ENCODE measurements at places on chromosomes 1 and 21.

GRCh38 chr1:160622501-160623226 lies 24.2 kb downstream of the SLAMF1 start:
- no peak for ATAC-seq

DNA sequence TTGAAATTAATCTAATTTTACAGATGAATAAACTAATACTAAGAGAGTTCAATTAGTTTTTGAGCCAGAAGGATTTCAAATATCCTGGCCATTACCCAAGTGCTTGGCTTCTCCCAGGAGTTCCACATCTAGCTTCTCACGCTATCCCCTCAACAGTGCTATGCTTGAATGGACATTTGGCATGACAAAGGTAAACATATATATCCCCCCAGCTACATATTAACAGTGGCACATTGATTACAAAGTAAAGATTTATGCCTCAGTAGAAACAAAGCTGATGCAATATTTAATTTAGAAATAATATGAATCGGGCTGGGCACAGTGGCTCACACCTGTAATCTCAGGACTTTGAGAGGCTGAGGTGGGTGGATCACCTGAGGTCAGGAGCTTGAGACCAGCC lies 434.6 kb upstream of the PRMT6 start:
- ATAC-seq, result no peak

- no peak for ATAC-seq
Observed at GRCh38 chr1:94298861-94299260, 61.5 kb upstream of the ARHGAP29 start.

DNA sequence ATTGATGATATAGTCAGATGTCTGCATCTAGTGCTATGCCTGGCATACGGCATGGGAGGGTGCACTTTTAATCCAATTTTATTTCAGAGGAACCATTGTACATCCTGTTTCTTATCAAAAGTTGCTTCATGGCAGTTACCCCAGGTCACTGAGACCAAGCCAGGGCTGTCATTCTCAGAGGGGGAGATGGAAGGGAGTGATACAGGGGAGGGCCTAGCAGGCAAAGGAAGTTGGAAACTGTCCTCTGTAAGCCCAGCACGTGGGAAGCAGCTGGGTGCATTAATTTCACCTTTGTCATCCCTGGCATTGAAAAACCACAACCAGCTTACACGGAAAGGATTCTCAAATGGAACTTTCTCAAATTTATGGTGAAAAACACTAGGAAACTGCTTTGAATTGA lies 458.7 kb upstream of the ADAMTS5 start:
- no peak for ATAC-seq

GRCh38 chr1:160399544-160400222 lies 681 bp upstream of the VANGL2 start:
- no peak for ATAC-seq

- no peak for ATAC-seq
Observed at GRCh38 chr1:16151196-16151994, 4.5 kb downstream of the EPHA2 start.

DNA sequence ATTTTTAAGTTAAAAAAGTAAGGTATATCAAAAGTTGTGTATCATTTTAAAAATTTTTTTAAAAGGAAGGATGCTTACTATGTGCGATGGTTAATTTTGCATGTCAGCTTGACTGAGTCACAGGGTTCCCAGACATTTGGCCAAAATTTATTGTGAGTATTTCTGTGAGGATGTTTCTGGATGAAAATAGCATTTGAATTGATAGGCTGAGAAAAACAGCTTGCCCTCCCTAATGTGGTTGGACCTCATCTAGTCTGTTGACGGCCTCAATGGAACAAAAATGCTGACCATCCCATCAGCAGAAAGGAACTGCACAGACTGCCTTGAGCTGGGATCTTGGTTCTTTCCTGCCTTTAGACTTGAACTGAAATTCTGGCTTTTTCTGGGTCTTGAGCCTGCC lies 724.5 kb downstream of the NCAM2 start:
- ATAC-seq, result no peak

GRCh38 chr1:243179720-243180119 lies 75.4 kb downstream of the CEP170 start:
- peak; percentile 94 for ATAC-seq

DNA sequence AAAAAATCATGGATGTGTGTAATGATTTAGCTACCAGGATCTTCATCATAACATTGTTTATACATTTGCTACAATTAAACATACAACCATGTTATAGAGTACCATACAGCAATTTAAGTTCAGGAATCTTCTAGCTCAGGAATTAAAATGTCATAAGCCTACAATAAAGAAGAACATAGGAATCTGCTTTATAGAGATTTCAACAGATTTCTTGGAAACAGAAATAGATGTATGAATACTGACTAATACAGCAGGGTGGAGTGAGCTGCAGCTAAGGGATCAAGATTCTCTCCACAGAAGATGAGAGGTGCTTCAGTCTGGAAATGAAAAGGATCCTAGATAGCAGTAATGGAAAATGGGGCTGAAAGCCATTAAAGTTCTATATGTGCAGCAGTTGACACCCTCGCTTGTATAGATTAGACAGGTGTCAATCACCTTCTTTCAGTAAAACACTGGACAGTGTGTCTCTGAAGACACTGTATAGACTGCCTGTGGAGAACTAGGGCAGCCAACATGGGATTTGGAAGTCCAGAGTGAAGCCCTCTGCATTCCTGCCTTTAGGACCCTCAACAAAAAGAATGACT lies 73.9 kb downstream of the DNTTIP2 start:
- no peak for ATAC-seq

- ATAC-seq, result peak; percentile 56
Observed at GRCh38 chr1:200253774-200254495, 155.9 kb downstream of the ZNF281 start.

- ATAC-seq, result no peak
Observed at GRCh38 chr1:22287273-22287672, 144.4 kb upstream of the WNT4 start.

DNA sequence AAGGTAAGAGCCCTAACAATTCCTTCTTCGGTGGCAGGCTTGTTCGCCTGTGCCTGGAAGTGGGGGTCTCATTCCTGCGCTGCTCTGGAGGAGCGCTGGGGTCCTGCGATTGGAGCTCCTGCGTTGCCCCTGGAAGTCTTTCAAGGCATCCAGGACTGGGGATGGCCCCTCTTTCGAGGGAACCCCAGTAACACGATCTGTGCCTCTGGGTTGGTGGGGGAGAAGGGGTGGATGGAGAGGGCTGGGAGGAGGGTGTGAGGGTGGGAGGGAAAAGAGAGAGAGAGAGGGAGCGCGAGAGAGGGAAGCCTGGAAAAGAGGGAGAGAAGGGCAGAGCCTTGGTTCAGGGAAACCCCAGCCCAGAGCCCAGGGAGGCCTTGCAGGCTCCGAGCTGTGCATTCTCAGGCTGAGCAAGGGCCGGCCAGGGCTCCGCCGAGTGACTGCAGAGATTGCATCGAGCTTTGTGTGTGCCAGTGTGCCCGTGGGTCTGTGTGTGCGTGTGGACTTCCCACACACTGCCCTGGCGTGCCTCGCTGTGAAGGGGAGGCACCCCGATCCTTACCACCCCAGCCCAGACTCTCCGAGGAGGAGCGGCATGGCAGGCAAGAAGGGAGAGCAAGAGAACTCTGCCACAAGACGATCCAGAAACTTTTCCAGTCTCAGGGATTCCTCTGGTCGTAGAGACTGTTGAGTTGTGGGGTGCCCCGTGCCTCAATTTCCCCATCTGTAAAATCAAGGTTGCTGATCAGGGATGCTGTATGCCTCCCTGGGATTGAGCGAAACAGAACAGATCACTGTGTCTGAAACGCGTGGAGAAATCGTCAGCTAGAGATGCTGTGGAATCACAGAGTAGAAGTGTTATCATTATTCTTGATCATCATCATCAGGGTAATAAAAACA lies 619 bp downstream of the BCL9 start:
- ATAC-seq, result no peak

DNA sequence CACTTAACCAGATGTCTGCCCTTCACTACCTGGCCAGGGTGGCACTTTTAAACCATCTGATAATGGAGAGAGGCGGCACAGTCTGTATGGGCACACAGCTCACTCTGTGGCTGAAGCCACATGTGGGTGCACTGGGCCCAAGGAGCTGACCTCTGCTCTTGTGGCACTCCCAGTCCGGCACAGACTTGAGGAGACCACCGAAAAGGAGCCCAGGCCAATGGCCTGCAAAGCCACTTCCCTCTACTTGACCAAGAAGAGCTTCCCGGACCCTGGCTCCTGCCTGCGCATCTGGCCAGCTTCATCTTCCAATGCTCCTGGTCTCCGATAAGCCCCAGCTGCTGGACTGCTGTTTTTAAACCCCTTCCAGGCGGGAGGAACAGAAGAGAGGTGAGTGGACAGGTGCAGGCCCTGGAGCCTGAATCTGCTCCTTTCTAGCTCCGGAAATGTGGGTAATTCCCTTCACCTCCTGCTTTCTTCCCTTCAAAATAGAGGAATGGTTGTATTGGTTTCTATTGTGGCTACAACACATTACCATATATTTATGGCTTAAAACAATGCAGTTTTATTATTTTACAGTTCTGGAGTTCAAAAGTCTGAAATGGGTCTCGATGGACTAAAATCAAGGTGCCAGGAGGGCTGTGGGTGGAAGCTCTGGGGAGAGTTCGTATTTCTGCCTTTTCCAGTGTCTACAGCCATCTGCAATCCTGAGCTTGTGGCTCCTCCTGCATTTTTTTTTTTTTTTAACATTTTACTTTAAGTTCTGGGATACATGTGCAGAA lies 11.6 kb downstream of the GNG4 start:
- ATAC-seq, result no peak

DNA sequence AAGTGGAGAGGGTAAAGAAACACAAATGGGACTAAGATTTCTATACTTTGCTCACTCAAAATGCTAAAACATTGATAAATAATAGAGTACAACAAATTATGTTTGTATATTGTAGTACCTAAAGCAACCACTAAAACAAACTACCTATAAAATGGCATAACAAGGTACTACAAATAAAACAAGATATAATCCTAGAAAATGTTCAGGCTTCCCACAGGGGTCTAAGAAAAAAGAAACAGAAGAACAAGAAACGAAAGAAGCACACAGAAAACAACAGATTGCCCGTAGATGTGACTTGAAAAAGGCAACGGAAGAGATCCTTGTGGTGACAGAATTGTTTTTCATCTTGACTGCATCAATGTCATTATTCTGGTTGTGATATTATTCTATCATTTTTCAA lies 63.3 kb upstream of the ADGRL4 start:
- ATAC-seq, result no peak

GRCh38 chr21:34221331-34222030 lies 142.3 kb upstream of the KCNE2 start:
- no peak for ATAC-seq

DNA sequence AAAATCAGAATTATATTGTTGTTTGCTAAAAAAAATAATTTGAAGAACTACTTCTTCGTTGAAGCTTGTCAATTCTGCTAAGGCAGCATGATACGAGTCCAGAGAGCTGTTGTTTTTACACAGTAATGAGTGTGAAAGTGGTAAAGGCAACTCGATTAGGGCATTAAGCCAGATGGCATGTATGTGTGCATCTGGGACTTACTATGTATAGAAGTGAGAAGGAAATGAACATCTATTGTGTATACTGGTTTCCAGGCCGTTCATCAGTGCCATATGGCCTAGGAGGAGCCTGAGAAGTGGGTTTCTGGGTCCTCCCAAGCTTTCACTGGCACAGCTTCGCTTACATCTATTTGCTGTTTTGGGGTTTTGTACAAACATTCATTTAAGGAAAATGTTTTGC lies 5.7 kb downstream of the CTPS1 start:
- ATAC-seq, result no peak

DNA sequence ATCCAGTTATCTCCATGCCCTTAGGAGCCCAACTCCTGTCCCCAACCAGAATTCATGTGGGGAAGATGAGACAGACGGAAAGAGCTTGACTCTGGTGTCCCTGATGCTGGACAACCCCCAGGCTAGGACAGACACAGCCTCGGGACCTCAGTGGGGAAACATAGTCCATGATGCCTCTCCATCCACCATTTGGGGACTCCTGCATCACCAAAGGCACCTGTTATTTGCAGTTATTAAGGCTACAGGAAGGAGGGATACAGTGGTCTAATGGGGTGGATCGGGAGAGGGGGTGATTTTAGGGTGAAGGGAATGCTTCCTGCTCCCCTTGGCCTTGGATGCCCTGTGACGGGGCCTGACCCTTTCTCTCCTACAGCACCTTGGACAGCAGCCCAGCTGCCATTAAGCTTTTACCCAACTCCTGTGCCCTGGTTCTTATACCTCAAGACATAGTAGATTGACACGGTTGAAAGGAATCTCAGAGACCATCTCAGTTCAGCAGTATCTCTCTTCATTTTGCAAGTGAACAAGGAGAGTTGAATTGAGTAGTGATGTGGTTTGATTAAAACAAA lies 111.6 kb downstream of the MATN1 start:
- no peak for ATAC-seq

DNA sequence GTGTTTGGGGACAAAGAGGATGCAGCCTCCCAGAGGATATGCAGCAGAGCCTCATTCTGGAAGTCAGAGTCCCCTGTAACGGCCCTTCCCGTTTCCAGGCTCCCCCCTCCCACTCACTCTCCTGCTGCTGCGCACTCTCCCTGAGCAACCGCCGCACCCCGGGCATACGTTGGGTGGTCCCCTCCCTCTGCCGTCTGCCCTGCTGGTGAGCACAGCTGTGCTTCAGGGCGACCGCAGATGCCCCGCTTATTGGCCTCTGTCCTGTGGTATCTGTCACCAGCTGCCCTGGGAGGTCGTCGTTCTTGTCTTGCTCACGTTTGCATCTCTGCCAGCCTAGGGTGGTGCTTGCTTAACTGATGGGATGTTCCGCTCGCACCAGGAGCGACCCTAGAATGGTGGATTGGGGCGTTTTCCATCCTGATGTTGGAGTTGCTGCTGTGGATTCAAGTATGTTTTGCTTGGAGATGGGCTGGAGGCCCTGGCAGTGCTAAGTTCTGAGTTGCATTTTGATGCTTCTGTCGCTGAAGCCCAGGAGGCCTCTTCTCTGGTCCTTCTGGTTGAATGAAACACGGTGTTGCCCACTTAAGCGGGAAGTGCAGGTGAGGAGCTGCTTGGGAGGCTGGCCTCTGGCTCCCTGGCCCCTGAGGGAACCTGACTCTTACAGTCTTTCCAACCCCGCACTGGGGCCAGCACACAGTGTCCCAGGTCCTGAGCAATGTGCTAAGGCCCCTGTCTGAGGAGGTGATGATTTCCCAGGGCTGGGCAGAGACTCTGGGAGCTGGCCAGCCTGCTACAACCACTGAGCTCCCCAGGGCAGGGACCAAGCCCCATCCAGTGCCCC lies 3.2 kb downstream of the TMEM201 start:
- no peak for ATAC-seq

GRCh38 chr1:17775796-17776195 lies 20.7 kb downstream of the ACTL8 start:
- ATAC-seq, result no peak

- ATAC-seq, result no peak
Observed at GRCh38 chr1:61054601-61054993, 27.8 kb upstream of the NFIA start.

GRCh38 chr1:203663294-203663693 lies 36.7 kb downstream of the ATP2B4 start:
- ATAC-seq, result peak; percentile 88

Measured in activated CD4-positive, CD25-positive, alpha-beta regulatory T cell treated with anti-CD3 and anti-CD28 coated beads, Interleukin-2, amount 50 U/mL, for 24 hours (primary cell).